NCI-H510A treated with DMSO at 0.1 percent for 48 hours (cell line): ENCODE measurements at places on chromosomes 3 and 15.

DNA sequence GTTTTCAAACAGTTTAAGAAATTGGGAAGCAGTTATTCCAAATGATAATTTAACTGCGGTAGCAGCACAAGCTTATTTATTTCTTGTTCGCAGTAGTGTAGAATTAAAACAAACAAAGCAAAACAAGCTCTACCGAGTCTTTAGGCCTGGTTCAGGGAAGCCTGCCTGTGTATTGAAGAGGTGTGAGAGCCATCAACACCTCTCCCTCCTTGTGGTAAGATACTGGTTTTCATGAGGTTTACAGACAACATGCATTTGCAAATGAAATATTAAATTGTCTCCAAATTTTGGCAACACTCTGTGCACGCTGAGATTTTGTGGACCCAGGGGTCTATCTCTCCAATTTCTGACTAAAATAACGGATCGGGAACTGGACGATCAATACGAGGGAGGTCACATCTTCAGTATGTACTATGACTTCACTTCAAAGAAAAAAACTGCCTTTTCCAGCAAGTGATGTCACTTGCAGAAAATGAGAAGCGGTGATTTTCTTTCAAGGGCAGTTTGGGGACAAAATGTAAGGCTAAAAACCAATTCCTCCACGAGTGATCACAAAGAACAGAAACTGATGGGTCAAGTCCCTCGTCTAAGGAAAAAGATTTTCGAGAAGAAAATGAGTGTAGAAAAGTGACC, 721 bp downstream of the ATR start:
- DNase-seq: no peak

DNA sequence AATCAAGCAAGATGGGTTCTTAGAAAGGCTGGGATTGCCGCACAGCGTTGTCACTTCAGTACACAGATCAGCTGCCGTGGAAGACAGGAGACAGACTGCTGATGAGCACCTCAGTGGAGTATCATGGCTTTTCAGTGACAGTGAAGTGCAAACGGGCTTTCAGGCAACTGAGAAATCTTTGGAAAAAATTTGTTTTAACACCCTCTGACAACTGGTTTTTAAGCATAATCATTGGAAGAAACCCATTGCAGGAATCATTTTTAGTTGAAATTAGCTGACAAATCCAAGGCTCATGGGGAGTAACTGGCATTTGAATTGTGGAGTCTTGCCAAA, 418.8 kb downstream of the OTOL1 start:
- DNase-seq: no peak

DNA sequence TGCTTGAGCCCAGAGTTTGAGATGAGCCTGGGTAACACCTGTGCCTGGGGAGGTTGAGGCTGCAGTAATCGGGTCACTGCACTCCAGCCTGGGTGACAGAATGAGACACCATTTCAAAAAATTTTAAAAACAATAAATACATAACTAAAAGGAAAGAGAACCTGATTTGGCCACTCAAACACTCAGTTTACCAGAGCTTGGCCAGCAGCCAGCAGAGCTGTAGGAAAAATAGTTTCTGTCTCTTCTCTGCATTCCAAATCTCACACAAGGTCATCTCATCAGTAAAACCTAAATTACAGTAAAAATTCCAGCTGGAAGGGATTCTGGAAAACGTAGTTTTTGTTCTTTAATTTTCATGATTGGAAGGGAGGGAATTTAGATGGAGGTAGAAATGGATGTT, 7.8 kb upstream of the PPM1L start:
- DNase-seq: no peak

DNA sequence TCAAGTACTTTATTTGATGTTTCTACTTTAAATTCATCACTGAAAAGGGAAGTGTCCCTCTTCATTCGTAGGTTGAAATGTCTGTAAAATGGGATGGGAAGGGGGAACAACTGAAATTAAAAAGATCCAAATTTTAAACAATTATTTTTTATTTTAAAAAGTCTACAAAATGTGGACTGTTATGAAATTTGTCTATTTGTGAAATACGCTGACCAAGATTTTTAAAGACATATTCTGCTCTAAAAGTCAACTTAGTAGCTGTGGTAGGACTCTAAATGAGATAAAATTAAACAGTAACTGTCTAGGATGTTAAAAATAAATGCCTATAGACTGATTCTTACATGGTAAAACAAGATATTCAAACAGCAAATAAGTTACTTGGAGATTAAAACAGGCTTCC, 67.3 kb downstream of the ADAM10 start:
- DNase-seq: no peak

DNA sequence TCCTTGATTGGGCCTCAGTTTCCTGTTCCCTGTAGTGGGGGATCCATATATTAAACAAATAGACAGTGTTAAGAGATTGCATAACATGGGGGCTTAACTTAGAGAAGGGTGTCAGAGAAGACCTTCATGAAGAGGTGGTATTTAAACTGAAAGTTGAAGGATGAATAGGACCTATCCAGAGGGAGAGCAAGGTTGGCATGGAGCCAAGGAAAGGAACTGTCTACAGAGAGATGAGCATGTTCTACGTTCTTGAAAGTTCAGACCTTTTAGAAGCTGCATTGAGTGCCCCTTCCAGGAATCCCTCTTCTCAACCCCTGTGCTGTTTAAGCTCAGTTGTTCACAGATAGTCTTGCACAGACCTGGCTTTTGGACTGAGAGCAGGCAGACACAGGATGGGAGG, 2.4 kb downstream of the HTD2 start:
- no peak for DNase-seq

DNA sequence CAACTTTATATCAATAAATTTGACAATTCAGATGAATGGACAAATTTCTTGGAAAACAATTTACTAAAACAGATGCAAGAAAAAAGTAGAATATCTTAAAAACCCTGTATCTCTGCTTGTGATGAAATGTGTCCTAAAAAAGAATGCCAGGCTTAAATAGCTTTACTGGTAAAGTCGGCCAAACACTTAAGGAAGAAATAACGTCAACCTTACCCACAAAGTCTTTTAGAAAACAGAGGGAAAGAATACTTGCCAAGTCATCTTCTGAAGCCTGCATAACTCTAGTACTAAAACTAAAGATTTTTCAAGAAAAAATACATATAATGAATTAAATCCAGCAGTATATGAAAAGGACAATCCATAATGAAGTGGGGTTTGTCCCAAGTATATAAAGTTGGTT, 111.1 kb downstream of the RASA2 start:
- DNase-seq: no peak

GRCh38 chr15:52622791-52623190, 54.0 kb upstream of the ARPP19 start:
- DNase-seq: no peak

- no peak for DNase-seq
Observed at GRCh38 chr3:152620395-152620794, 214.5 kb upstream of the P2RY1 start.
